ENCODE measurements at places on chromosomes 11 and 22. TPM values are rescaled to one million over a fixed set of nuclear protein-coding genes. Genes with fewer than 3 reads are reported as not detected.

Gene YPEL1
- 7.9 TPM for total RNA-seq

Gene PUS3
- total RNA-seq, result 10.6 TPM

Gene OR52N4
- 1.1 TPM for total RNA-seq

Gene CEP164
- 33.8 TPM for total RNA-seq

Gene HEPACAM
- not detected for total RNA-seq

Gene MRGPRX4
- total RNA-seq, result not detected

Gene KLHDC7B
- 12.6 TPM for total RNA-seq

Gene OR8D2
- total RNA-seq, result not detected

Gene OR52I1
- total RNA-seq, result not detected

Gene ALX4
- not detected for total RNA-seq

Gene OR5W2
- total RNA-seq, result not detected

Gene TIGD3
- total RNA-seq, result 0.34 TPM

Gene PDE3B
- 113 TPM for total RNA-seq

Gene GLYAT
- total RNA-seq, result not detected

Gene PANX1
- 15.8 TPM for total RNA-seq

Gene KCNQ1OT1
- total RNA-seq, result 0.54 TPM

Gene GPHA2
- total RNA-seq, result not detected

Gene ISX
- not detected for total RNA-seq

Gene LDHAL6A
- 0.07 TPM for total RNA-seq

Gene TPBGL
- total RNA-seq, result 0.17 TPM

Gene ANKK1
- total RNA-seq, result 0.17 TPM

Gene C11orf87
- not detected for total RNA-seq

Gene MN1
- total RNA-seq, result 0.34 TPM

Gene OR51I1
- total RNA-seq, result not detected

Gene TEX54
- total RNA-seq, result not detected

Gene SHISAL1
- not detected for total RNA-seq

Gene SAA4
- not detected for total RNA-seq

Gene RELA
- 112 TPM for total RNA-seq

Gene MUC6
- not detected for total RNA-seq

Gene SLC6A5
- total RNA-seq, result not detected

Gene KDM2A
- 149 TPM for total RNA-seq

Gene OSM
- total RNA-seq, result 193 TPM

Gene GRM5
- total RNA-seq, result not detected

Gene LRRC55
- total RNA-seq, result not detected

Gene CXCR5
- total RNA-seq, result 0.51 TPM

Gene TRIM51
- total RNA-seq, result not detected

Gene OR5P2
- total RNA-seq, result not detected

Gene CCDC188
- total RNA-seq, result 0.41 TPM

Gene ZP1
- not detected for total RNA-seq

Gene RFPL2
- 0.15 TPM for total RNA-seq

Gene SLC15A3
- total RNA-seq, result 1.8 TPM

Gene DNAJB7
- not detected for total RNA-seq

Gene KLHL22
- 29.7 TPM for total RNA-seq

Gene CARD10
- total RNA-seq, result not detected

Gene FOLR2
- total RNA-seq, result not detected

Gene OR51E2
- not detected for total RNA-seq

Gene CASP1
- total RNA-seq, result 87.9 TPM

Gene VSIG10L2
- not detected for total RNA-seq

Gene IGLL1
- not detected for total RNA-seq

Measured in T-helper 1 cell treated with Interleukin-12 subunit alpha and Interleukin-12 subunit beta and Interleukin-4 antibody, amounts not matched to agents 30 ng/mL and 1 ng/mL, for 36 hours (primary cell).